ENCODE measurements at places on chromosomes 7 and 10.
A peak's percentile ranks its signal among the peaks of the same experiment; 100 is the strongest.

DNA sequence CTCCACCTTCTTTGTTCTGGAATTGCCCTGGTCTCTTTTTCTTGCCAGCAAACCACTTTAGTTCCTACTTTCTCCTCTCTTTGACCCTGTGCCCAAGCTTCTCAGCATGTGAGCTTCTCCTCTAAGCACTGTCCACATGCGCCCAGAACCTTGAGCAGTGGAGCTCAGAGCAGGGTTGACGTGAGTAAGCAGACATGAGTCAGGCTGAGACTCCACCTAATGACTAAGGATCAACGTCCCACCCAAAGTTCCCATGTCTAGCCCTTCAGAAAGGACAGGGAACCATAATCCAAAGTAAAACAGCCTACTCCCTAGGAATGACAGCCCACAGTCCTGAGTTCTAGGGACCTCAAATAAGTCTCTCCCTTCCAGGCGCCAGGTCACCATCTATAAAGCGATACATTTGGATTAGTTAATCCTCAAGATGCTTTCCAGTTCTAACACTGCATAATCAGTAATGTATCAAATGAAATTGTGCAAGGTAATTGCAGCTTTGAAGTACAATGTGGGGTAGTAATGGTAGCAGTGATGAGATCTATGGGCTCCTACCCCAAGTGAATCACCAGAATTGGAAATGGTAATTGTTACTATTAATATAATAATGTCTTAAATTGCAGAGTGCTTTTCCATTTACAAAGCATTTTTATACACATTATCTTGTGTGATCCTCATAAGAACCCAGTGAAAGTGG, 44.5 kb downstream of the KCNMA1 start:
- H3K27ac ChIP-seq: no peak overlapping the region
- DNase-seq: no peak
- H3K4me1 ChIP-seq: no peaks in the 10 kb centered on the region
- H3K36me3 ChIP-seq: no peaks in the 10 kb centered on the region

- no peak overlapping the region for H3K27ac ChIP-seq
- peaks cover 50% of the 10 kb centered on the region for H3K36me3 ChIP-seq
- no peak for DNase-seq
- peaks cover 38% of the 10 kb centered on the region for H3K4me1 ChIP-seq
Observed at GRCh38 chr7:22990588-22990949, 23.4 kb downstream of the HYCC1 start.

DNA sequence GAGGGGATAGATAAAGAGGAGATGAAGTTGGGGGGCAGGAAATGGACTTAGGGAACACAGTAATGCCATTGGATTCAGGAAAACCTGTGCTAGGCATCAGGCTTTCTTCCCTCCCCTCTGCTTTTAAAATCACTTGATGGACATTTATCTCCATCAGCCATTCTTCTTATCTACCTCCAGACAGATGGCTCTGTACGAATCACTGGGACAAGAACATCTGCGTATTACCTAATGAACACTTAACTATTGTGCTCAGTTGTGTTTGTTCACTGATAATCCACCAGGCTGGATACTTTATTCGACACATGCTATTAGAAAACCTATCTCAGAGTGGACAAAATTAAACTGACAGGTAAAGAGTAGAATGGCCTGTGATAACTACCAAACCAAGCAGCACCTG, 40.0 kb downstream of the TNKS2 start:
- H3K27me3 ChIP-seq: no peaks in the 10 kb centered on the region
- peaks cover 39% of the 10 kb centered on the region for H3K36me3 ChIP-seq

GRCh38 chr10:45407542-45407941, 33.5 kb downstream of the ALOX5 start:
- H3K4me1 ChIP-seq: peaks cover 12% of the 10 kb centered on the region
- no peak overlapping the region for H3K4me3 ChIP-seq
- no peak for DNase-seq
- no peak overlapping the region for H3K27ac ChIP-seq

GRCh38 chr7:140225562-140226249, 48.9 kb upstream of the KDM7A start:
- peak overlapping the region; percentile 70 for H3K27ac ChIP-seq
- peaks cover 50% of the 10 kb centered on the region for H3K4me1 ChIP-seq
- H3K27me3 ChIP-seq: no peaks in the 10 kb centered on the region
- H3K36me3 ChIP-seq: no peaks in the 10 kb centered on the region
- peak overlapping the region; percentile 47 for H3K4me3 ChIP-seq

- H3K4me3 ChIP-seq: no peak overlapping the region
- no peak overlapping the region for H3K27ac ChIP-seq
- H3K36me3 ChIP-seq: peaks cover 5% of the 10 kb centered on the region
- DNase-seq: no peak
- peaks cover 33% of the 10 kb centered on the region for H3K4me1 ChIP-seq
Observed at GRCh38 chr7:16935341-16935735, 53.6 kb upstream of the AGR3 start.

GRCh38 chr7:46802479-46802878, 779.4 kb downstream of the TNS3 start:
- no peak overlapping the region for H3K4me3 ChIP-seq
- no peak for DNase-seq
- no peaks in the 10 kb centered on the region for H3K36me3 ChIP-seq
- H3K27ac ChIP-seq: no peak overlapping the region

DNA sequence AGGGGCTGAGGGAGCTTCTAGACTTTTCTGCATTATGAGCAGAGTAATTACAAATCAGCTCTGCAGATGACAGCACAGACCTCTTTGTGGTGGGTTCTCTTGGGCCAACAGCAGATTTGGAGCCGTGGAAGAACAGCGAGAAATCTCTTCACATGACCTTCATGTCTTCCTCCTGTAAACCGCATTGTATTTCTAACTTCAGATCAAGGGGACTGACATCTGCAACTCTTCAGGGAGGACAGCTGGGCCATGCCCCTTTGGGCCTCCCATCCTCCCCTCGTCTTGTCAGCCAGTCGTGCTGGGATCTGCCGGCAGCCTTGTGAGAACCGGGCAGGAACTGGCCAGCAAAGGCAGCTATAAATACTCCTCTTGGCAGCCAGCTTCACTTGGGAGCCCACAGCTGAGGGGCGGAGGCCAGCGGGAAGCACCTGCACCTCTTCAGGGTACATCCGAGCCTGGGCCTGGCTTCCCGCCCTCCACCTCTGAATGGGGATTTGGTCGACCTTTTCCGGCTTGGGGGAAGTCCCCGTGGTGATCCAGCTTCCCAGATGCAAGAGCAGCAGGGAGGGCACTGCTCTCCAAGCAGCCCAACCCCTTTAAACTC, 54.7 kb downstream of the STEAP1B start:
- no peak overlapping the region for H3K27ac ChIP-seq
- no peak overlapping the region for H3K4me3 ChIP-seq
- H3K27me3 ChIP-seq: peaks cover 4% of the 10 kb centered on the region
- no peak for DNase-seq

GRCh38 chr7:14403587-14403986, 414.1 kb upstream of the ETV1 start:
- no peaks in the 10 kb centered on the region for H3K4me1 ChIP-seq
- H3K4me3 ChIP-seq: no peak overlapping the region
- no peaks in the 10 kb centered on the region for H3K27me3 ChIP-seq
- no peaks in the 10 kb centered on the region for H3K36me3 ChIP-seq

GRCh38 chr10:411603-412002, 276.3 kb downstream of the ZMYND11 start:
- DNase-seq: no peak
- H3K4me3 ChIP-seq: no peak overlapping the region
- no peaks in the 10 kb centered on the region for H3K36me3 ChIP-seq
- H3K4me1 ChIP-seq: no peaks in the 10 kb centered on the region
- no peak overlapping the region for H3K27ac ChIP-seq
- peaks cover 4% of the 10 kb centered on the region for H3K27me3 ChIP-seq

DNA sequence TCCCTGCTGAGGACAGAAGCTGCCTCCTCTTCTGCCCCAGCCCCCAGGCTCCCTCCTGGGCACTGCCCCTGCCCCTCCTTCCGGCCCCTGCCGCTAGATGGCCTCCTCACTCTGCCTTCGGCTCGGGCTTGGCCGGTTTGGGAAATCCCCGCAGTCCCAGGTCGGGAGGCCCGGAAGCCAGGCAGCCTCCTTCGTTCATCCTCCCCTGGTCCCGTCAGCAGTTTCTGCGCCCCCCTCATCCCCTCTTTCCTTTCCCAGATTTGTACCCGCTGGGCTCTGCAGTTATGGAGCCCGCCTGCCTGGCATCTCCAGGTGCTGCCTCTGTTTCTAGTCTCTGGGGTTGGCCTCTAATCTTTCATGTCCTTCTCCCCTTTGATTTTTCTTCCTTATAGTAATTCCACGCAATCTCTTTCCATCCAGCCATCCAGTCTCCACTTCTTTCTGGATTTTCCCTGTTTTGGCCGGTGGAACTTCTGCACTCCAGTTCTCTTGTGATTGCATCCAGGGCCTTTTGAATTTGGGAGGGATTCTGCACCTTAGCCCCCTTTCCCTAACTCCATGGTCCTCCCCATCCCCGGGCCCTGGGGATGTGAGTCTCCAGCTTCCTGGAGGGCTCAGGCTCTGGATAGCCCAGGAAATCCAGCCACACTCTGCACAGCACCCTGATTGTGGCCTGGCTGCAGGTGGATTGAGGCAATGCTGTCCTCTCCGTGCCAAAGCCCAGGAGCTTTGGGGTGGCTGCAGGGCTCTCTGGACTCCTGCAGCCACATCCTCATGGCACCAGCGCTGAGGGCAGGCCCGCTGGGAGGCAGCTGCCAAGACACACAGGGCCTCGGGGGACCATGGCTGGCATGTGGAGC, 3.3 kb upstream of the SHH start:
- H3K27me3 ChIP-seq: peaks cover 42% of the 10 kb centered on the region
- no peaks in the 10 kb centered on the region for H3K36me3 ChIP-seq
- DNase-seq: peak; percentile 75
- H3K27ac ChIP-seq: peak overlapping the region; percentile 48
- no peak overlapping the region for H3K4me3 ChIP-seq
- H3K4me1 ChIP-seq: peaks cover 7% of the 10 kb centered on the region

GRCh38 chr10:104066945-104067344, 18.7 kb downstream of the COL17A1 start:
- H3K4me1 ChIP-seq: no peaks in the 10 kb centered on the region
- DNase-seq: no peak
- H3K36me3 ChIP-seq: no peaks in the 10 kb centered on the region
- H3K4me3 ChIP-seq: no peak overlapping the region

GRCh38 chr10:14665865-14666857, 108.5 kb downstream of the FAM107B start:
- H3K27ac ChIP-seq: no peak overlapping the region
- DNase-seq: no peak
- no peaks in the 10 kb centered on the region for H3K27me3 ChIP-seq
- peaks cover 41% of the 10 kb centered on the region for H3K36me3 ChIP-seq
- H3K4me3 ChIP-seq: no peak overlapping the region
- peaks cover 34% of the 10 kb centered on the region for H3K4me1 ChIP-seq

- no peaks in the 10 kb centered on the region for H3K4me1 ChIP-seq
- no peaks in the 10 kb centered on the region for H3K27me3 ChIP-seq
- H3K27ac ChIP-seq: no peak overlapping the region
Observed at GRCh38 chr7:111919631-111920179, 286.5 kb downstream of the DOCK4 start.

DNA sequence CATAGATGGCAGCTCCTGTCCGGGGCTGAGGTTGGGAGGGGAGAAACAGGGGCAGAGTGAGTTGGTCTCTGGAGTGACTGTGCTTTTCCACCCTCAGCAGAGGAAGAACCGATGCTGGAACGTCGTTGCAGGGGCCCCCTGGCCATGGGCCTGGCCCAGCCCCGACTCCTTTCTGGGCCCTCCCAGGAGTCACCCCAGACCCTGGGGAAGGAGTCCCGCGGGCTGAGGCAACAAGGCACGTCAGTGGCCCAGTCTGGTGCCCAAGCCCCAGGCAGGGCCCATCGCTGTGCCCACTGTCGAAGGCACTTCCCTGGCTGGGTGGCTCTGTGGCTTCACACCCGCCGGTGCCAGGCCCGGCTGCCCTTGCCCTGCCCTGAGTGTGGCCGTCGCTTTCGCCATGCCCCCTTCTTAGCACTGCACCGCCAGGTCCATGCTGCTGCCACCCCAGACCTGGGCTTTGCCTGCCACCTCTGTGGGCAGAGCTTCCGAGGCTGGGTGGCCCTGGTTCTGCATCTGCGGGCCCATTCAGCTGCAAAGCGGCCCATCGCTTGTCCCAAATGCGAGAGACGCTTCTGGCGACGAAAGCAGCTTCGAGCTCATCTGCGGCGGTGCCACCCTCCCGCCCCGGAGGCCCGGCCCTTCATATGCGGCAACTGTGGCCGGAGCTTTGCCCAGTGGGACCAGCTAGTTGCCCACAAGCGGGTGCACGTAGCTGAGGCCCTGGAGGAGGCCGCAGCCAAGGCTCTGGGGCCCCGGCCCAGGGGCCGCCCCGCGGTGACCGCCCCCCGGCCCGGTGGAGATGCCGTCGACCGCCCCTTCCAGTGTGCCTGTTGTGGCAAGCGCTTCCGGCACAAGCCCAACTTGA, 2.7 kb downstream of the REPIN1 start:
- peaks cover 8% of the 10 kb centered on the region for H3K36me3 ChIP-seq
- H3K4me1 ChIP-seq: peaks cover 38% of the 10 kb centered on the region
- H3K4me3 ChIP-seq: no peak overlapping the region
- no peak for DNase-seq
- no peaks in the 10 kb centered on the region for H3K27me3 ChIP-seq

Measured in activated CD8-positive, alpha-beta memory T cell treated with anti-CD3 and anti-CD28 coated beads, Interleukin-2, amount 10 ng/mL, durations not matched to agents 7 days and 5 days (primary cell).